Activated CD8-positive, alpha-beta memory T cell treated with anti-CD3 and anti-CD28 coated beads for 1 hour (primary cell): ENCODE measurements at places on chromosomes 13 and 19.

GRCh38 chr13:53612200-53612599 is 583.6 kb downstream of the OLFM4 start:
- DNase-seq = no peak

- no peak for DNase-seq
Observed at GRCh38 chr19:40326201-40326600, 22.0 kb downstream of the C19orf47 start.

GRCh38 chr19:17860331-17860992 is 752 bp downstream of the RPL18A start:
- DNase-seq = no peak

- DNase-seq = no peak
Observed at GRCh38 chr19:33132021-33132420, at the start of gene WDR88. Gene WDR88, plus strand, starts transcription at chr19:33132114. Its CDS starts 56 bp downstream, at chr19:33132170.

- no peak for DNase-seq
Observed at GRCh38 chr19:30584090-30584489, 211.9 kb downstream of the ZNF536 start.
